Naive thymus-derived CD8-positive, alpha-beta T cell (primary cell): ENCODE measurements at places on chromosomes 12 and 14.
A peak's percentile ranks its signal among the peaks of the same experiment; 100 is the strongest.

- peaks cover 12% of the 10 kb centered on the region for H3K36me3 ChIP-seq
- H3K27ac ChIP-seq = no peak overlapping the region
- no peak overlapping the region for H3K4me3 ChIP-seq
- H3K4me1 ChIP-seq = peaks cover 11% of the 10 kb centered on the region
- H3K27me3 ChIP-seq = no peaks in the 10 kb centered on the region
- no peak for DNase-seq
Measured at GRCh38 chr14:70788898-70789297, 20.4 kb downstream of the MAP3K9 start.

DNA sequence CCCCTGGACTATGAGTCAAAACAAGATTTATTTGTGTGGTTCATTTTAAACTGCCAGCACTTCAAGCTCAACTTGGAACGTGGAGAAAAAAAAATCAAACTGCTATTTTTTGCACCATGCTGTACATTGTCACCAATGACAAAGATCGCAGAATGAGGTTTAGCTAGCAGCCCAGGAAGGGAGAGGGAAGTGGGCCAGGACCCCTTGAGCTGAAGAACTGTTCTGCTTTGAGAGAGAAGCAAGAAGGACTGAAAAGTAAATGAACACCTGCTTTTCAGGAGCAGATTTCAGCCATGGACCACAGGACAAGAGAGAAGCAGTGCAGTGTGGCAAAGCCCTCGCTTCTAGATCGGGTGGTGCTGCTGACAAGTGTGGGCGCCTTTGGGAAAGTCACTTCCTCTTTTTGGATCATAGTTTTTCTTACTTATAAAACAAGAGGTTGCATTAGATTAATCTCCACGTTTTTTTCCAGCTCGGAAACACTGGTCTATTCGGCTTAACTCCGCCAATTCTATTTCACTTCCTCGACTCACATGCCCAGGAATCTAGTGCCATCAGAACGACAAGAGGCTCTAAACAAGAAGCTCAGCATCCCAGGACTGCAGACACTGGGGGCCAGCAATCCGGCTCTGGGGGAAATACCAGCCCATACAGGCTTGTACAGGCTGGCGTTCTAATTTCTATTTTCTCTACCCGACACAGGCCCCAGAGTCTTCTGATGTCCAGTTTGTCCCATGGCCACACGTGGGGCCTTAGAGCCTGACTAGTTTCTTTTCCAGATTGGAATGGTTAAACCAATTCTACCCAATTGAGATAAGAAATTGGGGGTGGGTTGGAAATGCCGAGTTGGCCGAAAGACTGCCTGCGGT is 129.9 kb downstream of the CRACR2A start:
- peak overlapping the region; percentile 17 for H3K27ac ChIP-seq
- H3K4me3 ChIP-seq = no peak overlapping the region
- no peaks in the 10 kb centered on the region for H3K27me3 ChIP-seq

GRCh38 chr12:119447618-119448017 is 113.1 kb downstream of the CCDC60 start:
- no peak overlapping the region for H3K4me3 ChIP-seq
- no peaks in the 10 kb centered on the region for H3K4me1 ChIP-seq
- no peak for DNase-seq
- H3K27me3 ChIP-seq = peaks cover 6% of the 10 kb centered on the region
- no peaks in the 10 kb centered on the region for H3K36me3 ChIP-seq
- no peak overlapping the region for H3K27ac ChIP-seq

GRCh38 chr14:93884950-93885349 is 42.2 kb upstream of the FAM181A start:
- peaks cover 17% of the 10 kb centered on the region for H3K27me3 ChIP-seq
- H3K4me3 ChIP-seq = no peak overlapping the region
- H3K36me3 ChIP-seq = no peaks in the 10 kb centered on the region
- DNase-seq = no peak

GRCh38 chr14:81464253-81465002 is 64.3 kb upstream of the STON2 start:
- no peaks in the 10 kb centered on the region for H3K36me3 ChIP-seq
- H3K27me3 ChIP-seq = no peaks in the 10 kb centered on the region
- H3K4me3 ChIP-seq = peak overlapping the region; percentile 81
- H3K4me1 ChIP-seq = peaks cover 4% of the 10 kb centered on the region

DNA sequence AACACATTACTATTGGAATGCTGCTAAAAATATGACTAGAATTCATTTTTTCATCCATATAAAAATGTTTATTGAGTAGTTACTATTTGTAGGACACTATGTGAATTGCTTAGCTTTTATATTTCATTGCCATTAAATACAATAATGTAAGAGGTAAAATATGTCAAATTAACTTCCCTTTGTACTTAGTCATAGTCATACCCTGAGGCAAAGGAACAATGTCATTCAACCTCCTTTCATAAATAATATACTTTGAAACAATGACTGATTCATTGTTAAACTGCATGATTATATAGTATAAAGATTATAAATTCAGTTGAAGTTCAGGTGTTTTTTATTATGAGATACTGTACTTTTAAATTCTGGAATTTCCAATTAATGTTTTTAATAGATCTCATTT is 105.2 kb downstream of the GARIN6 start:
- DNase-seq = no peak
- no peaks in the 10 kb centered on the region for H3K4me1 ChIP-seq
- H3K27ac ChIP-seq = no peak overlapping the region
- no peaks in the 10 kb centered on the region for H3K27me3 ChIP-seq
- no peak overlapping the region for H3K4me3 ChIP-seq

DNA sequence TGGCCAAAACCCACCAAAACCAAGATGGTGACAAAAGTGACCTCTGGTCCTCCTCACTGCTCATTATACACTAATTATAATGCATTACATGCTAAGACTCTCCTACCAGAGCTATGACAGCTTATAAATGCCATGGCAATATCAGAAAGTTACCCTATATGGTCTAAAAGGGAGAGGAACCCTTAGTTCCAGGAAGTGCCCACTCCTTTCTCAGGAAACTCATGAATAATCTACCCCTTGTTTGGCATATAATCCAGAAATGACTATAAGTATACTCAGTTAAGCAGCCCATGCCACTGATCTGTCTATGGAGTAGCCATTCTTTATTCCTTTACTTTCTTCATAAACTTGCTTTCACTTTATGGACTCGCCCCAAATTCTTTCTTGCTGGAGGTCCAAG is 43.0 kb upstream of the FUT8 start:
- no peaks in the 10 kb centered on the region for H3K27me3 ChIP-seq
- H3K4me1 ChIP-seq = peaks cover 8% of the 10 kb centered on the region
- no peaks in the 10 kb centered on the region for H3K36me3 ChIP-seq
- DNase-seq = no peak

- H3K27me3 ChIP-seq = peaks cover 36% of the 10 kb centered on the region
- no peaks in the 10 kb centered on the region for H3K36me3 ChIP-seq
- no peak for DNase-seq
- H3K4me1 ChIP-seq = peaks cover 10% of the 10 kb centered on the region
- H3K27ac ChIP-seq = no peak overlapping the region
- H3K4me3 ChIP-seq = no peak overlapping the region
Measured at GRCh38 chr12:52125476-52125900, 46.0 kb downstream of the SMIM41 start.

GRCh38 chr12:5220835-5221234 is 177.2 kb downstream of the KCNA5 start:
- peaks cover 8% of the 10 kb centered on the region for H3K4me1 ChIP-seq
- no peak overlapping the region for H3K4me3 ChIP-seq
- DNase-seq = no peak
- no peaks in the 10 kb centered on the region for H3K36me3 ChIP-seq
- peaks cover 13% of the 10 kb centered on the region for H3K27me3 ChIP-seq
- no peak overlapping the region for H3K27ac ChIP-seq

DNA sequence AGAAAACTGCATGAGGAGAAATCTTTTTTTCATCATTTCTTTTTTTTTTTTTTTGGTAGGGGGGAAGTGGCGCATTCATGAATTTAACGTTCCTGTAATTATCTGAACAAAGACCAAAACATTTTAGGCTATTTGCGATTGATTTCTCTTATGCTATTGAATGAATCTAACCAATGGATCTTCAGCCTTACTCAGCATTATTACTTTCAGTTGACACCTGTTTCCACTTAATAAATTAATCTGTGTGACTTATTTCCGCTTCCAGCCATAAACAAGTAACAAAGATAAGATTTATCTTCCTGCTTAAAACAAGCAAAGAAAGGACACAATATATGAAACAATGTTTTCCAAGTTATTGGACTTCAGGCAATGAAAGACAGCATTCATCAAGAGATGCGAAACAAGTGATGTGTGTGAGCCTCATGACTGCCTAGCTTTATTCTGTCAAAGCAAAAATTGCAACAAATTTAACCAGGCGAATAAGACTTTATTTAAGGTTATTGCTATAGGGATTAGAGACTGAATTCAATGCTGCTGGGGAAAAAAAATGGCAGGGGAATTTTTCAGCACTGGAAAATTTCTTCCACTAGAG is 1026.9 kb downstream of the LRFN5 start:
- no peak for DNase-seq
- no peak overlapping the region for H3K4me3 ChIP-seq
- no peak overlapping the region for H3K27ac ChIP-seq
- no peaks in the 10 kb centered on the region for H3K36me3 ChIP-seq
- no peaks in the 10 kb centered on the region for H3K27me3 ChIP-seq

DNA sequence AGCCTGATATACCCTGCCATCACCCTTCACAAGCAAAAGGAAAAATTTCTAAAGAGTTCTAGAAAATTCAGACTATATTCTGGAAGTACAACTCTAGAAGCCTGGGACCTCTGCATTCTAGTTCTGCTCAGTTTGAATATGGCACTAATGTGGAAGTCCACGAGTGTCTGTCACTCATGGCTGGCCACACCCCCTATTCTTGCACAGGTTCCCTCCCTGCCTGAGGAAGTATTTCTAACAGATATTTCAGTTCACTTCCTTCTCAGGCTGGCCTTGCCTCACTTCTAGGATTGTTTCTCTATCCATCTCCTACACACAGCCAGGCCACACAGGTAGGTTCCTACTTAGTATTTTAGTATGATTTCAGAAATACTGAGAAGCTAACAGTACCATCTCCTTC is 67.4 kb downstream of the PHLDA1 start:
- no peak for DNase-seq
- no peaks in the 10 kb centered on the region for H3K4me1 ChIP-seq
- H3K4me3 ChIP-seq = no peak overlapping the region
- peaks cover 2% of the 10 kb centered on the region for H3K27me3 ChIP-seq

- peak; percentile 42 for DNase-seq
- H3K27me3 ChIP-seq = no peaks in the 10 kb centered on the region
- peaks cover 46% of the 10 kb centered on the region for H3K4me1 ChIP-seq
- H3K4me3 ChIP-seq = peak overlapping the region; percentile 50
Measured at GRCh38 chr12:52867642-52868041, 18.8 kb upstream of the KRT78 start.

- H3K4me3 ChIP-seq = no peak overlapping the region
- no peak for DNase-seq
- no peaks in the 10 kb centered on the region for H3K4me1 ChIP-seq
- H3K27me3 ChIP-seq = no peaks in the 10 kb centered on the region
- no peaks in the 10 kb centered on the region for H3K36me3 ChIP-seq
Measured at GRCh38 chr14:66403183-66403582, 83.0 kb upstream of the CCDC196 start.

DNA sequence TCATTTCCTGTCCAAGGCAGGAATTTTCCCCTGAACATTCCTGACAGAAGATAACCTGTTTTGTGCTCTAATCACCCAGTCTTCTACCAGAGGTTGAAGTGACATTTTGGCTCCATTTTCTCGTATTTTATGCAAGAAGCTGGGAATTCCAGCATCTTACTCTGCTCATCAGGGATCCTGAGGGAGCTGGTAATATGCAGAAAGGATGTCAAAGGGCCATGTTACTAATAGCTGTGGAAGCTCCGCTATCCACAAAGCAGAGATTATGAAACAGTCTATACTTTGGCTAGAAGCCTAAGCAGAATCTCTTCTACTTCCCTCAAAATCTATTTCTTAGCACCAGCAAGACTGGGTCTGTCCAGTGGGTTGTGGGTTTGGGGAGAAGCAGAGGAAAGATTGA is 613.0 kb downstream of the DIO2 start:
- H3K36me3 ChIP-seq = no peaks in the 10 kb centered on the region
- H3K27ac ChIP-seq = no peak overlapping the region
- no peak for DNase-seq
- no peaks in the 10 kb centered on the region for H3K27me3 ChIP-seq
- H3K4me3 ChIP-seq = no peak overlapping the region
- no peaks in the 10 kb centered on the region for H3K4me1 ChIP-seq

- H3K36me3 ChIP-seq = no peaks in the 10 kb centered on the region
- H3K4me1 ChIP-seq = no peaks in the 10 kb centered on the region
- H3K4me3 ChIP-seq = no peak overlapping the region
- peaks cover 7% of the 10 kb centered on the region for H3K27me3 ChIP-seq
- no peak for DNase-seq
Measured at GRCh38 chr12:2439332-2440100, 355.3 kb upstream of the FKBP4 start.

DNA sequence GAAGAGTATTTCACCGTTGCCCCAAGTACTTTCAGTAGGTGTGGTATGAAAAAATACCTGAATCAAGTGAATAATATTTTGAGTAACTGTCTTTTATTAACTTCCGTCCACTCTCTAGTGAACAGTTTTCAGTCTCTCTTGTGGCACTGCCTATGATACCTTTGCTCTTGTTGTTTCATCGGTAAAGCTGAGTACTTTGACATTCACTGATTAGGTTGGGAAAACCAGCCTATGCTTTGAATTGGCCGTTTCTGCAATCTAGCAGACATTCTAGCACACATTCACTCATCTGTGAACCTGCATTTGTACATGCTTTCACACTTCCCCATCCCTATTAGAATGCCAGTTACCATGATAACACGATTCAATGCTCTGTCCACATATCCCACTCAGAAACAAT is 217.3 kb downstream of the FBXL14 start:
- no peak for DNase-seq
- H3K27ac ChIP-seq = no peak overlapping the region
- H3K4me3 ChIP-seq = no peak overlapping the region
- H3K4me1 ChIP-seq = peaks cover 2% of the 10 kb centered on the region
- H3K27me3 ChIP-seq = no peaks in the 10 kb centered on the region

DNA sequence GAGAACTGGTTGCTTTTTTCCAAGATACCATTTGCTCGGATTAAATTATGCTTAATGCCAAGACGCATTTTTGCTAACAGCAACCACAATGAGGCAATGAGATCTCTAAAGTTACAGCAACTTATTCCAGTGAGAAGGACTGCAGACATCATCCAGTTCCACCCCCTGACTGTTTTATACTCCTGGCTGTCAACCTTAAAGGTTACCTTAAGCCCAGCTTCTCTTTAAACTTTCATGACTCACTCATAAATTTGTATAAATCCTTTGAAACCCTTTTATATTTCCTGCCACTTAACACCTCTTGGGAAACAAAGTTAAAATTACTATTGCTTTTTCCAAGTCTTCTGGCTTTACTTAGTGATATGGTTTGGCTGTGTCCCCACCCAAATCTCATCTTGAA is 80.2 kb downstream of the TMTC1 start:
- H3K4me1 ChIP-seq = no peaks in the 10 kb centered on the region
- no peaks in the 10 kb centered on the region for H3K27me3 ChIP-seq
- no peak overlapping the region for H3K27ac ChIP-seq
- no peak for DNase-seq

GRCh38 chr12:84811291-84811690 is 101.3 kb downstream of the SLC6A15 start:
- H3K27ac ChIP-seq = no peak overlapping the region
- H3K4me1 ChIP-seq = no peaks in the 10 kb centered on the region
- H3K27me3 ChIP-seq = no peaks in the 10 kb centered on the region
- DNase-seq = no peak
- H3K4me3 ChIP-seq = no peak overlapping the region

GRCh38 chr12:81722004-81722403 is 37.1 kb downstream of the PPFIA2 start:
- no peaks in the 10 kb centered on the region for H3K36me3 ChIP-seq
- H3K4me3 ChIP-seq = no peak overlapping the region
- peaks cover 15% of the 10 kb centered on the region for H3K27me3 ChIP-seq
